Hippocampal formation (tissue), 2 donors: ENCODE measurements at places on chromosomes 4 and X.

GRCh38 chr4:17188547-17189400, 290.3 kb upstream of the LDB2 start:
- no peak for DNase-seq

GRCh38 chr4:153564630-153565525, 98.7 kb downstream of the TMEM131L start:
- DNase-seq = peak; percentile 26

DNA sequence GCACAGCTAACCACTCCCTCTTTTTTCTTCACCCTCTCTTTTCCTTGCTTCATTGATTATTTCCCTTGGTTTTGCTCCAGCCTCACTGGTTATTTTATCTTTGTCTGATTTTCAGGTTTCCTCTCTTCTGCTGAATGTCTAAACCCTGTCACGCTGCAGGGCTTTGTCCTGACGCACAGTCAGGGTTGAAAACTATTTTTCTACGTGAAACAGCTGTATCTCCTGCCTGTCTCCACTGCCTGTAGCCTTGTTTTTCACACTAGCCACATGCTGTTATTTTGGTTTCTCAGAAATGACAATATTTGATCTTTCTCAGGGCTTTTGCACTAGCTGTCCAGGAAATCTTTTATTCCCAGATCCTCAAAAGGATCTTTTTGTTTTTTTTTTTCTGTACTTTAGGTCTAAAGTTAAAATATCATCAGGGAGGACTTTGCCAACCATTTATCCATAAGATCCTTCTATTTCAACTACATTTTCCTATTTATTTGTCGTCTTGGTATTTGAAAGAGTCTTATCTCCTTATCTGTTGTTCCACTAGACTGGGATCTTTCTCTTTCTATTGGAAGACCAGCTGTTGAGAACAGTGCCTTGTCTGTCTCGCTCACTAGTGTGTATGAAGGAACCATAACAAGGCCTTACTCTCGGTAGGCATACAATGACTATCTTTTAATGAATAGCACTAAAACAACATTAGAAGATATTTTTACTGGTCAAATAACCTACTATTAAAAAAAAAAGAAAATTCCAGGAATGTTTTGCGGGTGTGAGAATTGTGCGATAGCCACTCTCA, 164.3 kb downstream of the PDHA2 start:
- peak; percentile 0 for DNase-seq

GRCh38 chr4:180169966-180170365, 2073.2 kb upstream of the TENM3 start:
- DNase-seq = no peak

GRCh38 chrX:10062352-10062751, 94.4 kb upstream of the CLCN4 start:
- no peak for DNase-seq

- DNase-seq = no peak
Observed at GRCh38 chr4:168677063-168677462, 180.2 kb downstream of the PALLD start.
